NCI-H2081 (cell line): ENCODE measurements at places on chromosomes 5 and 9.
A peak's percentile ranks its signal among the peaks of the same experiment; 100 is the strongest.

DNA sequence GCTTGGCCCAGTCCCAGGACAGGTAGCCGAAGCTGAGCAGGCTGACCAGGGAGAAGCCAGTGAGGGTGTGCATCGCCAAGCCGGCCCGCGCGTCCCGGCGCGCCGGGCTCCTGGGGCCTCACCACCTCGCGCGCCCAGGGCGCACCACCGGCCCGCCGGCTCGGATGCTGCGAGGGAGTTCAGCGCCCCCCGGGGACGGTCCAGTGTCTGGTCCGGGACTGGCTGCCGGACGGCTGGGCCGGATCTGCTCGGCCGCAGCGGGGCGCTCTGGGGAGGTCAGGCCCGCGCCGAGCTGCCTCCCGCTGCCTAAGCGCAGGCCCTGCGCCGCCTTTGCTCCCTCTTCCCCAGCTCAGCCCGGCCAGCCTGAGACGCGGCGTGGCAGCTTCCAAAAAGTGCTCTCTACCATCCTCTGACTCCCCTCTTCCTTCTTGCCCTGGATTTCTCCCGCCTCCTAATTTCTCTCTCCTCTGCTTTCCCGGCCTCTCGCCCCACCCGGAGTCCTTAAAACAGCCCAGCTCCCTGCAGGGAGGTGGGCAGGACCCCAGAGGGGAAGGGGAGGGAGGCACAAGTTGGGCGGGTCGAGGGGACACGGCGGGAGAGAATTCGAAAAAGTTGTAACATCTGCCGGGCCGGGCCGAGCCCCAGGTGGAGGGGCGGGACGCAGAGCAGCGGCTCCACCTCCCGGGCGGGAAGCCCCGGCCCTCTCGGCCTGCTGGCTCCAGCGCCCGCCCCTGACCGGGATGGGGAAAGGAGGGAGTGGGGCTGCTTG is at the start of gene ARSI:
TSS of gene ARSI (minus strand) at position 605 of the 769 bp plus-strand sequence. CDS start at position 73, 532 bp downstream.
- DNase-seq: no peak

DNA sequence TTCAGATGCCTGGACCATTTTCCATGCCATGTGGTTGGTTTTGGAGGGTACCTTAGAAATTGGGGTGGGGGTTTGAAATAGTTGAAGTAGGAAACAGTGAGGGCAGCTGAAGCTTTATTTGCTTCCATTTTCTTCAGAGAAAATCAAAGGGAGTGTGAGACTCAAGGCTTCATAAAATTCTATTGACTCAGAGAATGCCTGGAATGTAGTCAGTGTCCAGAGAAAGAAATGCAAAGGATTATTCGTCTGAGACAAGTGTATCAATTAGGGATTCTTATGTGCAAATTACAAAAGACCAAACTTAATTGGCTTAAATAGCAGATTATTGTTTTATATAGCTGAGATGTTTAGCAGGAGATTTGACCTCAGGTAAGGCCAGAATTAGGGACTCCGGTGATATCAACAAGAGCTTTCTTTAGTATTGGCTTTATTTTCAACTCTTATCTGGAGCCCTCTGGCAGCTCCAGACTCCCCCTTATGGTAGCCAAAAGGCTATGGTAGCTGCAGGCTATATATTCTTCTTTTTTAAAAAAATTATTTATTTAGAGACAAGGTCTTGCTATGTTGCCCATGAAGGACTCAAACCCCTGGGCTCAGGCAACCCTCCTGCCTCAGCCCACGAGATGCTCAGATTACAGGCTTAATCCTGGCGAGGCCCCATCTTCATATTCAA is 38.9 kb downstream of the PTTG1 start:
- DNase-seq: no peak

GRCh38 chr9:34124926-34125325 is 1.6 kb downstream of the DCAF12 start:
- DNase-seq: no peak

GRCh38 chr9:135667463-135668001 is 4.4 kb downstream of the LCN9 start:
- no peak for DNase-seq

DNA sequence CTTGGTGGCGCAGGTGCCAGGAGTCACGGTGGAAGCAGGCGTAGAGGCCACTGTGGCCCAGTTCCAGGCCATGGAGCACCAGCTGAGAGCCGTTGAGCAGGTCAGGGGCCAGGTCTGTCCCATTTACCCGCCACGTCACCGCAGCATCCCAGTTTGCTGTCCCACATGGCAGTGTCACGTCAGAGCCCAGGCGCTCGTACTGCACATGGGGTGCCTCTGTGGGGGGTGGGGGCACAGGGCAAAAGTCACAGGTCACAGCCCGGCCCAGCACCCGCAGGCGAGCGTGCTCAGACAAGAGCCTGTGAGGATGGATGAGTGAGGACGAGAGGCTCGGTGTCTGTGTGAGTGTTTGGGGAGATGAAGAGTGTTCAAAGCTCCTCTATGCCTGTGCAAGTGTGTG is 24.9 kb downstream of the CNTFR start:
- DNase-seq: no peak

GRCh38 chr5:152801886-152802285 is 396.8 kb upstream of the NMUR2 start:
- no peak for DNase-seq

DNA sequence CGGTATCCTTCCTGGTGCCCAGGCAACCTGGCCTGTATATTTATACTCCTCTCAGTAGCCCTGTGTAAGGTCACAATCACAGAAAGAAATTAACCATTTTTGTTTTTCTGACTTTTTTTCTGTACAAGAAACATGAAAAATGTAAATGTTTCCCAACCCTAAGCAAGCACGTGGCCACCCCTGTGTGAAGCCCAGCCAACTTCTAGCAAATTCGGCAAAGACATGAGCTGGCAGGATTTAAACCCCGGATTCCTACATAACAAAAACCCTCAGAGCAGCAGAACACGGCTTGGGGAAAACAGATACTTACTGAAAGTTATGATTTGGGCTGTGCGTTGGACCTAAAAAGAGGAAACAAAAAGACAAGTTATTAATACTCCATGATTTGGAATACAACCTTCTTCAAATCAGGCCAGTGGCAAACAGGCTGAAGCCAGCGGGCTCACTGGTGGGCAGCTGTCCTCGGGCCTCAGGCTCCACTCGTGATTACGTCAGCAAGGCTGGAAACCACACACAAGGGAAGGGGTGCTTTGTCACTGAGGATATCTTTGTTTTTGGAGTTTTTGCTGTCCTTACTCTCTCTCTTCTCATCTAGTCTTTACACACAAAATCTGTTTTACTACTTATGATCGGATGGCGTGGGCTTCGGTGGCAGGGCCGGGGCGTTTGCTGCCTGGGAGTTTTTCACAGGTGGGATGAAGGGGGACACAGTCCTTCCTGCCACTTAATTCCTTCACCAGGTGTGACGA is 194.1 kb downstream of the ROR2 start:
- DNase-seq: no peak

- no peak for DNase-seq
Observed at GRCh38 chr9:98038958-98039357, 17.6 kb upstream of the NANS start.

- DNase-seq: no peak
Observed at GRCh38 chr5:96072138-96072790, 110.6 kb upstream of the ELL2 start.

DNA sequence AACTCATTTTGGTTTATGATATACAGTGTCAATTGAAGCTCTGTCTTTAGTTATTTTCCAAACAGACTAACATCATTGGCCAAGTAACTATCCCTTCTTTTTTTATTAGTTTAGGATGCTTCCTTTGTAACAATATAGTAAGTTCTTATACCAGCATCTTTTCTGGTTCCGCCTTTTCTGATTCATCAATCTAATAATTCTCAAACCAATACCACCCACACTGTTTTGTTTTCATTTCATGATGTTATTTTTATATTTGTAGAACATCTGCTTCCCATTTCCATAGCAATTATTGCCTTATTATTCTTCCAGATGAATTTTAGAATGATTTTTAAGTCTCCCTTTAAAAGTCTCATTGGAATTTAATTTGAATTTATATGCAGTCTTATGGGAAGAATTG is 218.1 kb downstream of the RFK start:
- DNase-seq: no peak

- no peak for DNase-seq
Observed at GRCh38 chr5:107072967-107073366, 597.8 kb downstream of the EFNA5 start.

- no peak for DNase-seq
Observed at GRCh38 chr9:116859763-116860162, 172.7 kb downstream of the TRIM32 start.

DNA sequence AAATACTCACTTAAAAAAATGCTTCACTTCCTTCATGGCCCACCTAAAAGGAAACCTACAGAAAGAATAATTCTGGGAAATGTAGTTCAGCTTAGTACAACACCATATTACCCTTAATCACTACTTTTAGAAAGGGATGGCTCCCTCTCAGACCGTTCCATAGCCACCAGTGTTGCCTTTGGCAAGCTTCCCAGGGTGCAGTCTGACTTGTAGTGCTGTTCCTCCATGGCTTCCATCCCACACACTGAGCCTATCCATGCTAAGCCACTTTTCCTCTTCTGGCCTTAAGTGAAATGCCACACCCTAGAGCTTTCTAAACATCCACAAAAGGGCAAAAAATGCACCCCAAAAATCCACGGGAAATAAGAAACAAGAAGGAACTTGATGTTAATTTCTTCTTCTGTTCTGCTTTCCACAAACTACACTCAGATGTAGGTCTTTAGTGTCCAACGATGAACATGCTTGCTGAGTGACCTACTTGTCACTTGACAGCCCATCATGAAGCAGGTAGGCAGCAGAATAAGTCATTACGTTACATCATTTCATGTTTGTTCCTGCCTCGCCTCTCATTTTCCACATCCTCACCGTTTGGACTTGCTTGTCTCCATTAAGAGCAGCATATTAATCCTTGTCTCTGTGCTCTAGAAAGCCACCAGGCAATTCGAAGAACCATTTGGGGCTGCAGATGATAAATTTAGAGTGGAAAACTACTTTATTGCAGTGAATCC is 391.1 kb upstream of the GRAMD2B start:
- DNase-seq: peak; percentile 85

DNA sequence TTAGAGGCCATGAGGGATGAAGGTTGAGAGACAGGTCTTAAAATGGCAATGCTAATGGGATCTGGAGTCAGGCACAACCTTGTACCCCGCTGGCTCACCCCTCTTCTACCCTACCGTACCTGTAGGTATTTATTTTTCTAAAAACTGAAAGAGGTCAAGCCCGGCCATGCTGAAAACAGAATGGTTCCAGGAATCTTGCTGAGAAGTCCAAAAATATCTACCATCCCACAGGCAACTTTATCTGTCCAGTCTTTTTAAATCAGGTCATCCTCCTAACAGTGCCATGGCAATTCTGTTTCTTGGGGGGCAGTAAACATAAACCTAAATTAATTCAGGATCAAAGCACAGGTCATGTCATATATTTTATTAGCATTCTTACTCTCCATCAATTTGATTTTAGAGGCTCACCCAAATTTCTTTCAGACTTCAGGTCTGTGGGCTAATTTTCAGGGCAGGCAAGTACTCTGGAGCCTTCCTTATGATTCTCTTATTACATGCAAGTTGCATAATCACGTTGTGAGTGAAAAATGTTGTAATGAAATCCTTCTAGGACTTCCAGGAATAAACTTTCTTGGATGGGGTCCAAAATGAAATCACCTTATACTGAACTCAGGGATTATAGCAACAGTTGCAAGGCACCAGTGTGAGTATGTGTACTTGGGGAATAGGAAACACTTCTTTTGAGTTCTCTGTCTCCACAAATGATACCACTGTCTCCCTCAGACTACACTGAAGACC is 102.7 kb upstream of the NREP start:
- DNase-seq: no peak

DNA sequence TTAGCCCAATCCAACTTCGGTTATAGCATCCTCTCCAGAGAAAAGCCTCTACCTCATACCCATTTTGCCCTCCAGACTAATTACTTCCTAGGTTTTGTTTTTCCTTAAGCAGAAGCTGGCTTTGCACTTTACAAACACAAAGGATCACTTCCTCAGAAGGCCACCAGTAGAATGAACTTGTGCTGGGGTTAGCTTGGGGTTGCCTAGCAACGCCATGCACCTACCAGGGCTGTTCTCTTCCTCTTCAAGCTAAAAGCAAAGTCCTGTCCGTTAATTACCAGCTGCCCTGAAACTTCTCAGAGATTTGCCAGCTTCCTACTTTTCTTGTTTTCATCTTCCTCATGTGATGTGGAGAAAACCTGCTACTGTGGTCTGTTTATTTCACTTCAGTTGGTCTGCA is 132.0 kb upstream of the WWC1 start:
- no peak for DNase-seq

DNA sequence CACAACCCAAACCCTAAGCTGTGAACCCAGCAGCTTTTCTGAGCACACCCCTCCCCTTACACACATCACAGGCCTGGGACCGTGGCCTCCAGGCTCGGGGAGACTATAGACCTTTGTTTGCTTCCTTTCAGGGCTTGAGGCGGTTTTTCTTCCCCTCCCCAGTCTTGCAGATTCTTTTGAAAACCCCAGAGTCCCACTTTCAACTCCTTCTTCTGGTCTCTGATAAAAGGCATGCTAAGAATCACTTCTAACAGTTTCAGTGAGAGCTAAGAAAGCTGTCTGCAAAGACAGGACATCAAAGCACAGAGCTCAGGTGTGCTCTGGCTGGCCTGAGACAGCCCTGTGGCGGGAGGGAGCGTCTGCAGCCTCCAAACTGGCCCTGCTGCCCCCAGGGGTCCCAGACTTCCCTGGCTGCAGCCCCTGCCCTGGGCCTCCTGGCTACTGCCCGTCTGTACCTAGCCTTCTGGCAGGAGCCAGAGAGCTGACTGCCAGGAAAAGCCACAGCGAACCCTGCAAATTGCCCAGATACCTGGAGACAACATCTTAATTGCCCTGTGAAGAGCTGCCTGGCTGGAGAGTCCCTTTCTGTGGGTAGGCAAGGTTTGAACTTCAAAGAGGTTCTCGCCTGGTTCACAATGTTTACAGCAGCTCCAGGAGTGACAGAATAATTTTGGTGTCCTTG is 138.9 kb downstream of the GADD45G start:
- no peak for DNase-seq

DNA sequence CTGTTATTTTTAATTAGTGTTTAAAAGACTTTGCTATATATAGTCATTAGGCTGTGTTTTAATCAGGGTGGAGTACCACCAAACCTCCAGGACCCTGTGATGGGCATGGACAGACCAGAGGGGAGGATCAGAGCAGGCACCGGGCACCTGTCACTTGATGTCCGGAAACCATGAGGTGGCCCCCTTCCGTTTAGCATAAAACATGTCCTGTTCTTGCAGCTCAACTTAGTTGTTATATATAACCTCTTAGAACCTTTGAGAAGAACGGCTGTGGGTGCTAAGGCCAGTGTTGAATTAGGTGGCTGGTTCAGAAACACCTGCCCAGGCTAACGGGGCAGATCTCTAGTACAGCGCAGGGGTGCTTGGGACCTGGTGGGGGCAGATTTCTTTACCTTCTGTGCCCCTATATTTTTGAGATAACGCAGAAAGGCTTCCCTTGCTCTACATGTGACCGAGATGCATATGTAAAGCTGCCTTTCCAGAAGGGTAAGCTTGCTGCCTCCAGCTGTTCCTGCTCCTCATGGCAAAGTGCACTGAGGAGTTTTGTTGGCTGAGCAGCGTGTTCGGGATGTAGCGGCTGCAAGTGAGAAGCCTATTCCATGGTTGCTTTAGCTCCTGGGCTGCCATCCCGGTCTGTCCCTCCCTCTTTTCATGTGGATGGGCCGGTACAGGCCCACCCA is 255.5 kb downstream of the FANCC start:
- no peak for DNase-seq
